AG08395 (cell line): ENCODE measurements at places on chromosomes 1 and 21.

GRCh38 chr1:183094351-183094750 lies 71.1 kb downstream of the LAMC1 start:
- no peak for DNase-seq

- DNase-seq = no peak
Measured at GRCh38 chr1:168435439-168435838, 108.4 kb downstream of the XCL2 start.

GRCh38 chr1:28882009-28882628 lies 32.2 kb upstream of the EPB41 start:
- DNase-seq = peak; percentile 87

DNA sequence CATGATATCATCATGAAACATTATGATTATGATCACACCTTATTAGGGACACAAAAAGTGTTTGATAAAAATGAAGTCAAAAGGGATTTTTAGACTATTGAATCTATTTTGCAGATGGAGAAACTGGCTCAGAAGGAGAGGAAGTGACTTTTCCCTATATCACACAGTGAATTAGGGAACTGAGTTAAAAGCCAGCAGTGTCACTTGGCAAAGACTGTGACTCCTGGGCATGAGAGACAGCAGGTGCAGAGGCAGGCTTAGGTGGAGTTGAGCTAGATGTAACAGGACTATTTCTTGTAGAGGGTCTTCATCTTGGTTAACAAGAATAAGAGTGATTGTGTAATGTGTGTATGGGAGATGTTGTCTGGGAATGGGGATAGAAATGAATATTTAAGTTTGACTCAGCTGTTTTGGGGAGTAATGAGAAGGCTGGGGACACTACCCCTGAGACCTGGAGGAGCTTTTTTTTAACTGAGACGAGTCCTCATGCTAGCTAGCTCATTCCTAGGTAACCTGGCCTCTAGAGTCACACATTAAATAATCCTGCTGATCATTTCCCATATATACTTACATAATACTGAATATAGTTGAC lies 1.0 kb upstream of the CD84 start:
- no peak for DNase-seq

DNA sequence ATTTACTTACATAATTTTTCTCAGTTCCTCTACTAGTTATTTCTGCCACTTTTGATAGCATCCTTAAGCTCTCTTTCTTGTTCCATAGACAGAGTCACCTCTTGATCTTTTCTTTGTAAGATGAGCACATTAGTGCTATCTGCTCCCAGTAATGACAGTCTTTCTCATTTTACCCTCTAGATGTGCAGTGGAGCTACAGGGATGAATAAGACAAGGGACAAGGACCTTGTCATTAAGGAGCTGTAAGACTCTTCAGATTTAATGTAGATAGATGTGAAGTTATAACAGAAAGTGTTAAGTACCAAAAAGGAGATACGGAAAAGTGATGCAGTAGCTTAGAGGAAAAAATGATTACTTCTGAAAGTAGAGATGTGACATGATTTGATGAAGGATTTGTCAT lies 20.4 kb downstream of the SCP2 start:
- DNase-seq = no peak

DNA sequence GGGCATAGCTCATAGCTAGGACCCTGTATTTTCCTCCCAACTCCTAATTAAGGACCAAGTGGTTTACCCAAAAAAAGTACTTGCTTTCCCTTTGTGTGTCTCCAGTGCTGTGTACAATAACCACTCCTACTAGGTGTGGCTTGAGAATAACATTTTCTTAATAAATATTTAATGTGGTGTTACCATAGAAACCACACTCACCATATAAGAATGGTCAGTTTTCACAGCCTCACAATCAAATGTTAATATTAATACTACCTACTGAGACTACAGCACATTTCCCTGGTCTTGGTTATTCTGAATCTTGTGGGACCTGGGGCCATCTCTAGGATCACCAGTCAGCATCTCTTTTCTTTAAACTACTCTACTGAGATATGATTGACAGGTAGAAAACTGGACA lies 83.5 kb upstream of the BCAR3 start:
- DNase-seq = no peak

GRCh38 chr1:87182611-87183010 lies 146.1 kb upstream of the LMO4 start:
- no peak for DNase-seq

DNA sequence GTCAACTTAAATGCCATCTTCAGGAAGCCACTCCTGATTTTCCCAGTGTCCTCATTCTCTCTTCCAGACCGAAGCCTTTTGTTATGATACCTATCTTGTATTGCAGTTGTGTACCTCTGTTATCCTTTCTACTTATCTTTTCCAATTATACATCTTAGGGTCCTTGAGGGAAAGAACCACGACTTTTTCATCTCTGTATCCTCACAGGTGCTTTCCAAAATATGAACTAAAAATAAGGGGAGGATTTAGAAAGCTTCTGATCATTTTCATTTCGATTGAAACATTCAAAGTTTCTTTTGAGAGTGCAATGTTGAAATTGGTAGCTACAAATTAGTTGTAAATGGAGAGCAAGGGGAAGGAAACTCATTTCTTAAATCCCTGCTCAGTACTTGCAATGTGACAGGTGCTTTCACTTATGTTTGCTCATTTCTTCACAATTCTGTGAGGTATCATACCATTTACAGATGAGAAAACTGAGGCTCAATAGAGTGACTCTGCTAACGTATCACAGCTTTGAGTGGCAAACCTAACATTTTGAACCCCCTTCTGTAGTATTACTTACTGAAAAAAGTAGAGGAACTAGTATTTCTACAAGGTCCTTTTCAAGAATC lies 24.2 kb downstream of the SLC19A2 start:
- no peak for DNase-seq

- no peak for DNase-seq
Measured at GRCh38 chr1:17409391-17409811, 30.1 kb downstream of the RCC2 start.

- no peak for DNase-seq
Measured at GRCh38 chr21:22201126-22201525, 1202.9 kb downstream of the NCAM2 start.

DNA sequence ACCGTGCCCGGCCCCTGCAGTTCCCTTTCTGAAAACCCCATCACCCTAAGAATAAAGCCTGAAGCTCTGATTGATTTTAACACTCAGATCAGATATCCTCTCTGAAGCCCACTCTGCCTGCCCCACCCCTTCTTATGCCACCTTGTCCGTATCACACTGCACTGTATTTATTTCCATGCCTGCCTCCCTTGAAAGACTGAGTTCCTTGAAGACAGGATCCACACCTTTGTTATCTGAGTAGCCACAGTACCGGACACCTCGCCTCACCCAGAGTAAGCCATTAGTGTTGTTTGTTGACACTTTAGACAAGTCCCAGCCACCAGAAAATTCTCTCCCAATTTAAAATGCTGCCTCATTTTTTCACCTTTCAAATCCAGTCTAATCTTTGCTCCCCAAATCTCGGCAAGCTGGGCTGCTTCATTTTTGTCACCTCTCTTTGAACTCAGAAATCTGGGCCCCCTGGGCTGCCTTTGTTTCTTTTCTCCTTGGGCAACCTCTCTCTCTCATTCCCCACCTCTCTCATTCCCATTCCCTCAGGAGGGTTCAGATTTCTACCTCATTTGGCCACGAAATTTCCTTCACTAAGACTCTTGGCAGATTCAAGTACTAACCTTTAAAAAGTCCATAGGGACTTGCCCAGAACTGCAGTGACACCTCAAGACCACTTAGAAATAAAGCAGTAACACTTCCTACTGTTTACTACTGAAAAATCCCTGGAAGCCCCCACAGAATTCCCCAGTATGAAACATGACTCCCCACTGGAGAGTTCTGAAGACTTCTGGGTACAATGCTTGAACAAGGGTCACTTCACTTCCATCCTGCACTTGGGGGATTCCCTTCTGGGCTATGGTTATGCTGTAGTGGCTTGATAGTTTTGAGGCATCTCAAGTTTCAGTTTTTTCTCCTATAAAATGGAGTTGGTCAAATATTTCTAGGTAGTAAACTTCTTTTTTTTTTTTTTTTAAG lies 8.7 kb upstream of the PPP1R15B start:
- DNase-seq = no peak

GRCh38 chr1:165560883-165561656 lies 17.3 kb downstream of the LRRC52 start:
- DNase-seq = no peak

DNA sequence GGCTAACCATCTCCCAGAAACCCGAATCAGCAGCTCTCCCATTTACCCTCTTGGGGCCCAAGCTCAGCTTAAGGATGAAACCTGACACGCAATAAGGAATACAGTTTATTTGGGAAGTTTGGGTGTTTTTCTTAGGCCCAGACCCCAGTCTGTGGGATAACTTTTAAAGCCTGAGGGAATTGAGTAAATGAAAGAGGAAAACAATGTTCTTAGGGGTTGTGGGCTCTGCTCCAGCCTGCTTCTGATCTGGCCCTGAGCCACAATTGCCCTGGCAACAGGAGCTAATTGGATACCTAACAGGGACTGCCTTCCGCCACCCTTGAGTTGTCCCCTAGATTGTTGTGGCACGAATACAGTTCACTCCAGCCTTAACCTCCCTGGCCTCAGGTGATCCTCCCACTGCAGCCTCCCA lies 20.1 kb downstream of the DYRK3 start:
- DNase-seq = no peak

- DNase-seq = no peak
Measured at GRCh38 chr1:226350519-226350865, 41.5 kb upstream of the LIN9 start.

DNA sequence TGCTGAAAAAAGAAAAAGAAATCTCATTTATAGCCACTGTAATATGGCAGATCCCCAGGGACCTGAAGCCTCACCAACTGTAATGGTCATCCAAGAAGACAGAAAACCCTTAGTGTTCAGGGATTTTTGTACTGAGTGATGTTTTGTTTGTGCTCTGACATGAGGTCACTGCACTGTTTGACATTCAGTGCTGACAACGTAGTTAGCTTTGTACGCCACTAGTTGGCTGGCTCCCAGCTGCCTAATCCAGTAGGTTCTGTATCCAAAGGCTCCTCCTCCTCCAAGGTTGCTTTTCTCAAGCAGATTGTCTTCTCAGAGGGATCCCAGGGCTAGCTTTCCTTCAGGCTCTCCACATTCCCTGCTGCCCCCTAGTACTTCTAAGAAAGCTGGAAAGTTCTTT lies 9.5 kb upstream of the YRDC start:
- no peak for DNase-seq

- DNase-seq = no peak
Measured at GRCh38 chr1:241525026-241525425, 5.5 kb upstream of the FH start.

DNA sequence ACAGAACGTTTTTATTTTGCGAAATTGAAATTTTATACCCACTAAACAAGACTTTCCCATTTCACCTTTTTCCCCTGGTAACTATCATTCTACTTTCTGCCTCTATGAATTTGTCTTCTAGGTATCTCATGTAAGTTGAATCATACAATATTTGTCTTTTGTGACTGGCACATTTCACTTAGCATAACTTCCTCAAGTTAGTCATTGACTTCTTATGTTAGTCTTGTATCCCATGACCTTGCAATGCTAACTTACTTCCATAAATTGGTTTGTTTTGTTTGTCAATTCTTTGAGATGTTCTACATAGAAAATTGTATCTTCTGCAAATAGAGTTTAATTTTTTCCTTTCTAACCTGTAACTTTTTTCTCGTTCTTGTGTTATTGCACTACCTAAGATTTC lies 26.9 kb downstream of the SH3BP5L start:
- no peak for DNase-seq

- DNase-seq = no peak
Measured at GRCh38 chr21:14690886-14691285, 144.8 kb upstream of the SAMSN1 start.

DNA sequence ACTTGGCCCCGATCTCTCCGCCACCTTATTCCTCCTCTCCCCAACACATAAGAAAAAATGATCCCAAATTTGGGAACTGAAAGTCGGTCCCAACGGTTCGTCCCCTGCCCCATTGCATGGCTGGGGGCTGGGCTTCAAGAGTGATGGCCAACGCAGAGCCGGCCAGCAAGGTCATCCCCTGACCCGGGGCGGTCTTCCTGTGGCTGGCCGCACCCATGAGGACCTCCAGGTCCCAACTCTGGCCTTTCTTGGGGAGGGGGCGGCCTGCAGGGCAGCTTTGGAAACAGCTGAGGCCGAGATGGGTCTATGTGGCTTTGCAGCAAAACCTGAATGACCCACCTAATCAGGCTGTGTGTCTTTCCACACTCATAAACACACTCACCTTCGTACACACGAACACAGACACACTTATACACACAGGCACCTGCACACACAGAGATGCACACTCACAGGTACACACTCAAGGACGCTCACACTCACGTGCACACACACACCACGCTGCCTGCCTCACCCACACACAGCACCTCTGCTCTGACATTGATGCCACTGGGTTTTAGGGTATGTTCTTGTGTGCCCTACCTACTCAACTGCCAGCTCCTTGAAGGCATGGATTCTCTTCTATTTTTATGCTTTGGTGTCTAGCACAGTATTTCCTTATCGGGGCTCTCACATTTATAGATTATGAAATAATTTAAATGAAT lies 562 bp downstream of the DYNLT5 start:
- DNase-seq = no peak

GRCh38 chr1:170538687-170539086 lies 6.7 kb downstream of the GORAB start:
- DNase-seq = no peak

DNA sequence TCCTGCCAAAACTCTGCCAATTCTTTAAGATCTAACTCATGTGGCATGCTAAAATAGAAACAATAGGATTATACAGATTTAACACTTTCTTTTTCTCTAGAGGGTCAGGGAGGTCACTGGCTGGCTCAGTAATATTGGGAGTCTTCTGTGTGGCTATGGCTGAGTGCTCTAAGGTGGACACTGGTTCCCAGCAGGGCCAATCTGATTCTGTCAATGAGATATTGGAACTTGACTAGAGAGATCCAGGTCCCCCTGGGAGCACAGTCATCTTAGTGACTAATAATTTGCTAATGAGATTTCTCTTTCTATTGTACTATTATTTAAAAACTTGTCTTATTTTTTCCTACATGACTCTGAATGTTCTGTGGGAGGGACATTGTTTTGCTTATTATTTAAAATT lies 69.1 kb upstream of the ZP4 start:
- no peak for DNase-seq

DNA sequence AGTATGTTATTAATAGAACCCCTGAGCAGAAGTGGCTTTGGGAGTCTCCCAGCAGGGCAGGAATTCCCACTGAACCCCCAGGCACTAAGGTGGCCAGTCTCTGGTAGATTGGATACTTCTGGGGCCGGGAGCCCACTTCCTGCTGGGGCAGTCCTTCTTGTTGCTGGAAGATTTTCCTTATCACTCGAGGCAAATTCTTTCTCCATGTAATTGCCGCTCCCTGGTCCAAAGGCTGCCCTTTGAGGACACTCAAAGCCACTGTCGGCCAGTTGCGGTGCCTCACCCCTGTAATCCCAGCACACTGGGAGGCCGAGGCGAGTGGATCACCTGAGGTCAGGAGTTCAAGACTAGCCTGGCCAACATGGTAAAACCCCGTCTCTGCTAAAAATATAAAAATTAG lies 22.6 kb upstream of the TNFRSF1B start:
- DNase-seq = no peak

DNA sequence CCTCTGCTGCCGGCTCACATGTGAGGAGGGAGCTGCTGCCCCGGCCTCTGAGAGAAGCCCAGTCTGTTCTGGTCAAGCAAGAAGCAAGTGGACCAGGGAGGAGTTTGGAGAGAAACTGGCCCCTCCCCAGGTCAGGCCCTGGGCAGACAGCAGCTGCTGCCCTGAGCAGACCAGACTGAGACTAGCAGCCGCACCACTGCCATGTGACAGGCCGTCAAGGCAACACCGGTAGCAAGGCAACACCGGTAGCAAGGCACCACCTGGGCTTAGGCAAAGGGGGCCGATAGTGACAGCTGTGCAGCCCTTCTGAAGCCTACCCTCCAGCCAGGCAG lies 50.3 kb downstream of the ARHGEF16 start:
- no peak for DNase-seq
